ENCODE measurements at places on chromosomes 6 and 20.

- no peak for DNase-seq
These were observed 16.0 kb upstream of the YWHAB start for GRCh38 chr20:44869471-44869870.

DNA sequence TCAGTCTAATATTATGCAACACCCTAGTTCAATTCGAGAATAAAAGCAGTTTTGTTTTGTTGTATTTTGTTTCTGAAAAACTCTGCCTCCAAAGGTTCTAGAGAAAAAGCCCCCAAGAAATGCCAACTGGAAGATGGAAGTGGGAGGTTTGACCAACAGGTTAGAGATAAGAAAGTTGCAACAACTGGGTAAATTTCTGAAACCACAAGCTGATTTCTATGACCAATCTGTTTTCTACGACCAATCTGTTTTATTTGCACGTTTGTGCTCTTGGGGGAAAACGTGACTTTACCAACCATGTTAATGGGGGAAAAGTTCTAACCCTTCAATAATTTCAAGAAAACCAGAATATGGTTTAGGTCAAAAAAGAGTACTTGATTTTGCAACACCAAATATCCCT lies 173.2 kb downstream of the PDE7B start:
- no peak for DNase-seq

- DNase-seq, result no peak
These were observed 669 bp upstream of the TMEM30A start for GRCh38 chr6:75285283-75285639.

DNA sequence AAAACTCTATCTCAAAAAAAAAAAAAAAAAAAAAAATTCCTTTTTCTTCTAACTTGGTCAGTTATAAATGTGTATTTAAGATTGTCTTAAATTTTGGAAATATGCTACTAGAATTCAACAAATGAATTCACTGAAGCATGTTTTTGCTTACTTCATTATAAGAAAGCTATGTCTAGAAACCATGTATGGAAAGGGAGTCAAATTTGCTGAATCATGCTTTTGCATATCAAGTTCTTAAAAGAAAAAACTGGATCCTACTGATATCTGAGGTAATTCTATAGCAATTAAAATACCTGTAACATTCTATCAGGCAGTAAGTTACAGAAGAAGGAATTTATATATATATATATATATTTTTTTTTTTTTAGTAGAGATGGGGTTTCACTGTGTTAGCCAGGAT lies 27.7 kb downstream of the AKIRIN2 start:
- no peak for DNase-seq

DNA sequence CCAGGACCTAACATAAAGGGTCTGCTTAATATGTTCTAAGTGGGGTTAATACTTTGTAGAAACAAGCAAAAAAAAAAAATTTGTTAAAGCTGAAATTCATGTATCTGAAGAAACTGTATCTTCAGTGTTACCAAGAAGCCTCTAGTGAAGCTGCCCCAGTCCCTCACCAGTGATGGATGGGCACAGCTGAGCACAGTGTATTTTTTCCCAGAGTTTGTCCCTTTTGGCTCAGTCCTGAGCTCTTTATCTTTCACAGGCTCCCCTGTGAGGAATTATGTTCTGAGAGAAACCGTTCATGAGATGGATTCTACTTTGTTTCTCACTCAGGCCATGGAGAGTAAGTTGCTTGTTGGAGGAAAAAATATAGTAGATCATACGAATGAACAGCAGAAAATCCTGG lies 38.4 kb downstream of the KIF3B start:
- DNase-seq, result no peak

DNA sequence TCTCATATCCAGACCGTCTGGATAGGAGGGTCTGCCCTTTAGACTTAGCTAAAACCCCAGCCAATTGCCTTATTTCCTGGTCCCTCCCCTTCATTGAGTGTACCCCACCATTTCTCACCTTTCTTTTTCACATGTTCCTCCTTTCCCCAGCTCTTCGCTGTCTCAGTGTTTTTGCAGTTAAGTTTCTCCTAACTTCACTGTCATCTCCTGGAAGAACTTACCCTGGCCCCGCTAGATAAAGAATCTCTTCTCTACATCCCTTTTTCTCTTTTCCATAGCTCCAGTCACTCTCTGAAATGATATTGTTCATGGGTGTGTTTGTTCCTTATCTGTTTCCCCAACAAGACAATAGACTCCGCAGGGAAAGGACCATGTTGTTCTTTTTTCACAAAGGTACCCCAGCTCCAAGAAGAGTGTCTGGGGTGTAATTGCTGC lies 208.8 kb downstream of the TSHZ2 start:
- DNase-seq, result no peak
